Left ventricle myocardium inferior (tissue), 1 donor: ENCODE measurements at places on chromosomes 6 and 20. TPM values are rescaled to one million over a fixed set of nuclear protein-coding genes. Genes with fewer than 3 reads are reported as not detected.

The COL11A2 gene
- total RNA-seq, result 1.3 TPM

- DNase-seq, result no peak
Observed at GRCh38 chr6:30918670-30919069, 4.6 kb downstream of the VARS2 start.

- peak; percentile 27 for DNase-seq
Observed at GRCh38 chr6:3427687-3428085, 29.2 kb downstream of the SLC22A23 start.

The SLC24A3 gene
- total RNA-seq, result 1.3 TPM

DNA sequence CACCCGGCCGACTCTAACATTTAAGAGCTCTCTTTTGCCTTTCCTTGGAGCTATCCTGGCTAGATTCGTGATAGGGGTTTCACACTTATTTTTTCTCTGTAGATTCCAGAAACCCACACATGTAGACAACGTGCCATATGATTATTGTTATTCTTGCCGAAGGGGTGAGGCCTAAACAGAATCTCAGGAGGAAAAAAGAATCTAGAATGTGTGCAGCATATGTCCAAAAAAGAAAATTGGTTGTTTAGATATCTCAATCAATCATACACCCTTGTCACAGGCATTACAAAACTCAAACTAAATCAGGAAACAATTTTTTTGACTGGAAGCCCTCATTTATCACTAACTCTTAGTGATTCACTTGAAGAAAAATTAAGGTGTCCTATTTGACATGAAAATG lies 66.9 kb upstream of the TGM3 start:
- no peak for DNase-seq

GRCh38 chr20:41524980-41525613 lies 93.1 kb downstream of the CHD6 start:
- DNase-seq, result peak; percentile 83

- DNase-seq, result no peak
Observed at GRCh38 chr6:169783401-169783800, 32.0 kb downstream of the ERMARD start.

GRCh38 chr20:25301357-25301920 lies 53.6 kb downstream of the PYGB start:
- DNase-seq, result no peak

GRCh38 chr6:74785236-74785635 lies 420.6 kb downstream of the COL12A1 start:
- DNase-seq, result no peak

DNA sequence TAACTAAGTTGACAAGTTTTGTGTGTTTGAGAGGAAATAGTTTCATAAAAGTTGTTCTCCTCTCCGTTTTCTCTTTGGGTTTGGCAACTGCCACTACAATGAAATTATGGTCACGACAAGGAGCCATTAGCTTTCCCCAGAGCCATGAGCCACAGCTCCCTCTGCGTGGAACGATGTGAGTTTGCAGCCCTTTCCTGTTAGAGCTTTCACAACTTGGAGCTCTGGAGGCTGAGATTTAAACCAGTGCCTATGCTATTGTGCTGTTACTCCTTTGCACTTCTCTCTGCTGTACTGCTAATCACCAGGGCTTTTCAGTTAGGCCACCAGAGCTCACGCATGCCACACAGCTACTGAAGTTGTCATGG lies 29.3 kb upstream of the TXNDC5 start:
- no peak for DNase-seq

GRCh38 chr6:3977875-3978711 lies 100.8 kb downstream of the FAM217A start:
- DNase-seq, result peak; percentile 25

DNA sequence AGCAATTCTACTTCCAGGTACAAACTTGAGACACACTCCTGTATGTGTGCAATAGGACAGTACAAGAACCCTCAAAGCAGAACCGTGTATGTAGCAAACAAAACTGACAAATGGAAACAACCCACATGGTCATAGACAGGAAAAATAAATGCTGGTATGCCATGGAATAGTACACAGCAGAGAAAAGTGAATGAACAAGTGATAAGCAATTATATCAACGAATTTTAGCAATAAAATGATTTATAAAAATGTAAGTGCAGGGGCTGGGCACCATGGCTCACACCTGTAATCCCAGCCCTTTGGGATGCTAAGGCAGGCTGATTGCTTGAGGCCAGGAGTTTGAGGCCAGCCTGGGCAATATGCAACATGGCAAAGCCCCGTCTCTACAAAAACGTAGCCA lies 9.3 kb downstream of the RIPOR3 start:
- DNase-seq, result no peak

- DNase-seq, result no peak
Observed at GRCh38 chr6:135251498-135252441, 70.7 kb downstream of the MYB start.

The POLR1C gene
- 14.7 TPM for total RNA-seq

The GSTA5 gene
- not detected for total RNA-seq

DNA sequence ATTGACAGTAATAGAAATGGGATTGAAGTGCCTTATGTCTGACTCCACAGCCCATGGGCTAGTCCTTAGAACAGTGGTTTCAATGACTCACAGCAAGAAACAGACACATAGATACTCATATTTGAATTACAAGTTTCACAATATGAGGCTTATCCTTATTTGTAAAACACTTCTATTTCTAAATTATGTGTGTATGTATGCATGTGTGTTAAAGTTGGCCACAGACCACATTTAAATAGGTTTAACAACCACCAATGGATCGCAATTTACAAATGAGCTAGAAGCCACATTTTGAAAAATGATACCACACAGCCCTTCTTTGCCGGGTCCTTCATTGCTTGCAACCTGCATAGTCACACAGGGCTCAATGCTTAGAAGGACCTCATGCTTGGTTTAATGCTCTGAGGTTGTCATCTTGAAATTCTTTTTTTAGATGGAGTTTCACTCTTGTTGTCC lies 157.8 kb upstream of the PREP start:
- DNase-seq, result no peak

DNA sequence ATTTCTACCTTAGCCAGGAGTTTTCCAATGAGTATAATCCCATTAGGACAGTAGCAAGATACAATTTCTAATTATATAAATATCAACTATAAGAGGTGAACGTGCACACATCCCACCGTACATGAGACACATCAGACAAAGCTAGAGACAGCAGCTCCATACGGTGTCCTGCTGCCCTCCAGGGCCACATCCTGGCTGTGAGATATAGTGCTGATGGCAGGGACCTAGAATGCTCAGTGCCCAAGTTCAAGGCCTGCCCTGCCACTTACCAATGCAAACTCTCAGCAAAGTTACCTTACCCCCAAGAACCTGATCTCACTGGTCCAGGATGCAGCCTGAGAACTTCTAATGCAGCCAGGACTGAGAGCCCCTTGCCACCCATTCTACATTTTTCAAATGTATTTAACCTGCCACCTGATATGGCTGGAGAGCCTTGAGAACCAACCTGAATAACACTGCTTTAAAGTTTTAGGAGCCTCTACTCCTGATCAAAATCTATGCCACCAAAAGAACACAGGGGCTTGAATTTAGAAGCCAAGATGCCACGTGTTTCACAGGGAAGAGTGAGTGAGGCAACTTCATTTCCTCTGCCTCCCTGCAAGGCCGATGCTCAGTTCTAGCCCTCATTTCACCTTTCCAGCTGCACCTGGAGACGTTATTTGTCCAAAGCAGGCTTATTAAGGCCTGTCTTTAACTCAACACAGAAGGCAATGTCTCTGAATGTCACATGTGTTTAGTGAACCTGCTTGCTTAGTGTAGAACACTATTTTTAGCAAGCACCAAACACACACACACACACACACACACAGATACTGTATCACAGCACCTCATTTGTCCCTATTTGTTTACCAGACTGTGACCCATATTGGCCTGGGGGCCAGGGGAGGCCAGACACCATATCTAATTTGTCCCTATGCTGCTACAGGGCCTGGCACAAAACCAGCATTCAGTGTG lies 6.1 kb downstream of the NFATC2 start:
- no peak for DNase-seq

The CRISP2 gene
- not detected for total RNA-seq

GRCh38 chr20:13717631-13718044 lies 67.1 kb downstream of the ESF1 start:
- no peak for DNase-seq

DNA sequence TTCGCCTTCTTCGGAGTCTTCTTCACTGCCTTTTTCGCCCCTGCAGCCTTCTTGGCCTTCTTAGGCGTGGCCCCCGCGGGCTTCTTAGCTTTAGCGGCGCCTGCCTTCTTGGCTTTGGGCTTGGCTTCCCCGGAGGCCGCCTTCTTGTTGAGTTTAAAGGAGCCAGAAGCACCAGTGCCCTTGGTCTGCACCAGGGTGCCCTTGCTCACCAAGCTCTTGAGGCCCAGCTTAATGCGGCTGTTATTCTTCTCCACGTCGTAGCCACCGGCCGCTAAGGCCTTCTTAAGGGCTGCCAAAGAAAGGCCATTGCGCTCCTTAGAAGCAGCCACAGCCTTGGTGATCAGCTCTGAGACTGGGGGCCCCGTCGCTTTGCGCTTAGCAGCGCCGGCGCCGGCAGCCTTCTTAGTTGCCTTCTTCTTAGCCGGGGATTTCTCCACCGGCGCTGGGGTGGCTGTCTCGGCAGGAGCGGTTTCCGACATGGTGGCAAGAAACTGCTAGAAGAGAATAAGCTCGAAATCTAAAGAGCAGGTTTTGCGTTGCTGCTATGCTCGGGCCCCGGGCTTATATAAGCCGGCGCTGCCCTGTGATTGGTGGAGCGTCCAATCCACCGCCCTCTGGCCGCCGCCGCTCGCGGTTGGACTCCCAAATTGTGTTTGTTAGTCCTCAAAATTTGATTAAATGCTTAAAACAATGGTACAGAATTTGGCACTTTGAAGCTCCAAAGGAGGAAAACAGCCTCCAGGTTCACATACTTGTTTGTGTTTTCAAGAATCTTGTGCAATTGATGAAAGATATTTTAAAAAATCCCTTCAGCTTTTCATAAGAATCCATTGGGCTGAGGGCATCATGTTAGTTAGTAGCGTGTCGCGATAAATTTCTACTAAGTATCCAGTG lies 44.9 kb downstream of the OR2B2 start:
- peak; percentile 65 for DNase-seq

DNA sequence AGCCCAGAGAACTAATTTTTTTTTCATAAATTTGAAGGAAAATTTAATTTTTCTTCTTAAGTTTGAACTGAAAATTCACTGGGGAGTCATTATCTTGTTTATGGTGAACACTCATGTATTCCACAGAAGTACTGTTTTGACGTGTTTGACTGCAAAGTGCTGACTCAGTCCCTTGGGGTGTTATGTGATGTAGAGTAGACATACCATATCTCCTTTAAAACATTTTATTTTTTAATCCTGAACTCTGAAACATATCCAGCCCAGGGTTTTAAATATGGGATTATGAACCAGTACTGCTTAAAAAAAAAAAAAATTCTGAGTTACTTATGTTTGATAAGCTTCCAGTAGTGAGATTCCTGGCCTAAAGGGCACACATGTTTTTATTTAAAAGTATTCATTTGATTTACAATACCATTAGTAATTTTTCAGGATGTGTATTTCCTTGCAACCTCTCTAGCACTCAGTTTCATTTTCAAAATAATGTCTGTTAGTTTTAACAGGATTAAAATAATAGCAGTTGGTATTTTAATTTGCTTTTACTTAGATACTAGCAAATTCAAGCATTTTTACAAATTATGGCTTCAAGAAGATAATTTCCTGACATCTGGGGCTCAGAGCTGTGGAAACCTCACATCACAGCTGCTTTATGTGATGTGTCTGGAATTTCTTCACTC lies 81.7 kb upstream of the PDE10A start:
- DNase-seq, result no peak

The OOEP gene
- not detected for total RNA-seq

DNA sequence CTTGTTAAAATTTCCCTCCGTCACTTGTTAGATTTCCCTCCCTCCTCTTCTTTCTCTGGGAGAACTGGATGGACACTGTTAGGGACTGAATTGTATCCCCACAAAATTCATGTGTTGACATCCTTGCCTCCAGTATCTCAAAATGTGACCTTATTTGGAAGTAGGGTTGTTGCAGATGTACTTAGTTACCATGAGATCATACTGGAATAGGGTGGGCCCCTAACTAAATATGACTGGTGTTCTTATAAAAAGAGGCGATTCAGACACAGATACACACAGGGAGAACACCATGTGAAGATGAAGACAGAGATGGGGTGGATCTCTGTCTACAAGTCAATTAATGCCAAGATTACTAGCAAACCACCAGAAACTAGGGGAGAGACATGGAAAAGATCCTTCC lies 139.5 kb downstream of the ALDH8A1 start:
- no peak for DNase-seq

GRCh38 chr20:59836767-59837166 lies 96.7 kb downstream of the SYCP2 start:
- no peak for DNase-seq

- DNase-seq, result no peak
Observed at GRCh38 chr6:3308106-3308505, 49.4 kb downstream of the PSMG4 start.

GRCh38 chr20:62830821-62831220 lies 14.0 kb downstream of the COL9A3 start:
- DNase-seq, result no peak

DNA sequence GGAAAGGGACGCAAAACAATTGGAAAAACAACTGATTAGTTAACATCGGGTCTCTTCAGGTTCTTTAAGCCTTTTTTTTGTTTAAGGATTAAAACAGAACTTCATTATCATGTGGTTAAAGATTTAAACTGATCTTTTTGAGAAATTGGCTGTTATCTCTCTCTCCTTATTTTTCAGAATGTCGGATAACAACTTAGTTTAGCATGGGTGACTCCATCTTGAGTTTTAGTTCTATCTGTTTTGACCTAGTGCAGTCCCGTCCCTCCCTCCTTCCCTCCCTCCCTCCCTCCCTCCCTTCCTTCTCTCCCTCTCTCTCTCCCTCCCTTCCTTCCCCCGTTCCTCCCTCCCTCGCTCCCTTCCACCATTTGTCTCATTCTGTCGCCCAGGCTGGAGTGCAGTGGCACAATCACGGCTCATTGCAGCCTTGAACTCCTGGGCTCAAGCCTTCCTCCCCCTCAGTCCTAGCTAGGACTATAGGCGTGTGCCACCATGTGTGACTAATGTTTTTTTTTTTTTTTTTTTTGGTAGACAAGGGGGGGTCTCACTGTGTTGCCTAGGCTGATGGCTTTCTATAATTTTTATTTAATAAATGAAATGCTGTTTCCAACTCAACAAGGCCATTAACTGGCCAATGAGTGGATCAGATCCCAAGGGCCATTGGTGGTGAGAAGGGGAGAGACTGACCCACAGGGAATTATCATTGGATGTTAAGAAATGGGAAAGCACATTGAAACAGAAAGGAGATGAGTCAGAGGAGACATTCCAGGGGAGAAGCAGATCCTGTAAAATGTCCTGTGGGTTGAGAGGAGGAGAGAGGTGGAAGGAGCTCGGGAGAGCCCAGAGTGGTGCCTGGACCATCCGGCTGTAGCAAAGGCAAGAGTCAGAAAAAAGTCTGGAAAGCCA lies 13.6 kb downstream of the BAK1 start:
- no peak for DNase-seq

GRCh38 chr20:42907730-42908129 lies 282.0 kb downstream of the PTPRT start:
- no peak for DNase-seq
